Stimulated activated CD8-positive, alpha-beta memory T cell treated with anti-CD3 and anti-CD28 coated beads, Interleukin-7, amount 100 ng/mL, for 1 hour (primary cell): ENCODE measurements at places on chromosomes 5 and 9.

DNA sequence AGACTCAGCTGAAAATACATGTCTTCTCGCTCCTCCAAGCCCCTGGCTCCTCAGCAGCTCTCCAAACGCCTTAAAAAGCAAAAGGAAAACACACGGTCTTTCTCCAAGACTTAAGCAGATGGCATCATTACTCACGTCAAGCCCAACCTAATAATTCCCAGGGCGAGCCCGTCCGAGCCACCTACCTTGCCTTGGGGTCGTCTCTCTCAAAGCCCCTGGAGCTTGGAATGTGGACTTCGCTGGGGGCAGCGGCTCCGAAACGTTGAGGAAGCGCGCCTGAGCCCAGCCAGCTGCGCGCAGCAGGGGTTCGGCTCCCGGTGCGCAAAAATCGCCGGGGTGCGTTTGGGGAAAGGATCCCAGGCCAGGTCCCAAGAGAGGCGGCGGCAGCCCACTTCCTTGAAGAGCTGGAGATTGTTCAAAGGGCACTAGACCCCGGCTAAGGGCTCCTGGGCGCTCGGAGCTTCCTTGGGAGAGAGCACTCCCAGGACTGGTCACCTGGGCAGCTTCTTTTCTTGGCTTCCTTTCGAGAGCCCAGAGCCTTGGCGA, 395 bp downstream of the DRD1 start:
- no peak for DNase-seq

- DNase-seq: no peak
These were observed 1583.2 kb upstream of the WWC1 start for GRCh38 chr5:166708291-166708690.

- DNase-seq: no peak
These were observed 421.3 kb downstream of the CDH12 start for GRCh38 chr5:22431840-22432239.

GRCh38 chr5:166073901-166074581, 2217.4 kb upstream of the WWC1 start:
- DNase-seq: no peak

- peak; percentile 77 for DNase-seq
These were observed at the start of the genes SURF1 and SURF2 for GRCh38 chr9:133356391-133357091. Gene SURF1, minus strand, starts transcription at chr9:133356487. Its CDS starts 34 bp downstream, at chr9:133356453. Gene SURF2, plus strand, starts transcription at chr9:133356550. Its CDS starts 43 bp downstream, at chr9:133356593.

GRCh38 chr5:106290841-106291240, 1379.9 kb downstream of the EFNA5 start:
- DNase-seq: no peak

DNA sequence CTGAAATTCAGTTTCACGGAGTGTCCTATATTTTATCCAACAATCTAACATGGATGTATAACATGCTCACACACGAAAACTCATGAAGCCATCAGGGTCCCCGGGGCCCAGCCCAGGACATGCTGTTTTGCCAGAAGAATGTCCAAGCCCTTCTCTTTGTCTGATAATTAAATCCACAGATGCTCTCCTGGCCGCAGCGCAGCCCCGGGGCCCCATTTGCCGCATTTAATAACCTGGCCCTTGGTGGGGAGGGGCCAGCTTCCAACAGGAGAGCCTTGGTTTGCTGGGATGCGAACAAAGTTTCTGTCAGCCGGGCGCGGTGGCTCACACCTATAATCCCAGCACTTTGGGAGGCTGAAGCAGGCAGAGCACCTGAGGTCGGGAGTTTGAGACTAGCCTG, 30.0 kb downstream of the PLPP7 start:
- DNase-seq: no peak

DNA sequence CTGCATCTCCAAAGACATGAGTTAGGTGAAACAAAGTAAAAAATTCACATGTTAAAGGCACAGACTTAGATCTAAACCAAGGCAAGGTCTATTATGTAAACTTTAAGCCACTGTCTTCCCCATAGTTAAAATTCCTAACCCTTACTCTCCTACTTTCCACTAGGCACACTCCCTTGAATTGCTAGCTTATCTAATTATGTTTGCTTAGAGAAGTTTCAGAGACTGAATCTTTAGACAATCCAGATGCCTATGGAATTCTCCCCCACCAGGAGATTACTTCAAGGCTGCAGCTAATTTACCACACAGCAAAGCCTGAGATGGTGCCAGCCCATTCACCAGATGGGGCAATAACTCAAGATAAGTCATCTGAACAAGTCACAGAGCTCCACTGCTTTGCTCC, 803.1 kb upstream of the COX7C start:
- no peak for DNase-seq
